Naive thymus-derived CD4-positive, alpha-beta T cell (primary cell): ENCODE measurements at places on chromosomes 11 and 22. TPM values are rescaled to one million over a fixed set of nuclear protein-coding genes. Genes with fewer than 3 reads are reported as not detected.

GRCh38 chr11:118921121-118921928 lies 4.4 kb downstream of the BCL9L start:
- DNase-seq, result no peak

DNA sequence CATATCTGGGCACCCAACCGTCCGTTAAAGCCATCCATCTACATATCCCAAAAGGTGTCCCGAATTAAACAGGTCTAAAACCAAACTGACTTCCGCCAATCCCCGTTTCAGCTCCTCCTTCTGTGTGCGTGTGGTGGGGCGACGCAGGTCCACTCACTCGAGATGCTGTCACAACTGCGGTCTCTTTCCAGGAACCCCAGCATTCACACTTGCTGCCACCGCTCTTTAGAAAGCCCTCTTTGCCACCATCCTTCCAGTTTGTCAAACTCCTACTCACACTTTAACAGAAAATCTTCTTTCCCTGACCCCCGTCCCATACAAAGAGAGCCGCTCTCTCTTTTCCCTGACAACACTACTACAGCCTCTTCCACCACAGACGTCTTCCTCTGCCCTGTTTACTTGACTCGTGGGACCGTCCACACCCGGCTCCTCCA lies 467 bp downstream of the ESS2 start:
- no peak for DNase-seq

DNA sequence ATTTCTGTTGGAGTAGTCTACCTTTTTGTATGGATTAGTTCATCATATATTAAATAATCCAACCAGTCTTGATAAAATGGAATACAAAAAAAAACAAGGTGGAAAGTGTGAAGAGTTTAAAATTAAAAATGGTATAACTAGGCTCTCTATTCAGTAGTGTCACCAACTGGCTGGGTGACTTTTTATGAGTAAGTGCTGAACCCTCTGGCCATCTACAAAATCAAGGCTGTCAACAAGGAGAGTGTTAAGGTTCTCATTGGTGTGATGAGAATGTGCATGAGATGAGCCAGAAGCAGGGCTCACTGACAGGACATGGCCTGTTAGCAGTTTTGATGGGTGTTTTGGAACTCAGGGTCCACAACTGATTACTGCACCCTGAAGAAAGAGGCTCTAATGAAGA lies 343.2 kb downstream of the AASDHPPT start:
- no peak for DNase-seq

DNA sequence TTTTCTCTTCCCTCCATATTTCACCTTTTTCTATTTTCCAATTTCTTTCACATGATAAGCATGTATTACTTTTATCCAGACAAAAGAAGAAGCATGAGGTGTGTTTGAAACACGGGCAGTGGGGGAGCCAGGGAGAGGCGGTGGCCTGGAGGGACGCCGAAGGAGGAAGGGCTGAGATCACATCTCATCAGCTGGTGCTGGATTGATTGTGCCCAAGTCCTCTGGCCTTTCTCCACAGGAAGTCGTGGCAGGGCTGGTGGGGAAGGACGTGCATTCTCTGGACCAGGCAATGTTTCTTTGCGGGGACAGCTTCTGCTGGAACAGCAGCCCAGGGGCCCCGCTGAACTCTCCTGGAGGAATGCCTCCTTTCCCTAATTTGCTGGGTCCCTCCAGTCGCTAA lies 82.9 kb downstream of the MIAT start:
- DNase-seq, result no peak

GRCh38 chr11:35324981-35325380 lies 94.4 kb downstream of the SLC1A2 start:
- no peak for DNase-seq

- no peak for DNase-seq
These were observed 31.7 kb upstream of the TMPRSS4 start for GRCh38 chr11:118045191-118045590.

GRCh38 chr11:34976496-34977088 lies 60.2 kb downstream of the PDHX start:
- DNase-seq, result no peak

DNA sequence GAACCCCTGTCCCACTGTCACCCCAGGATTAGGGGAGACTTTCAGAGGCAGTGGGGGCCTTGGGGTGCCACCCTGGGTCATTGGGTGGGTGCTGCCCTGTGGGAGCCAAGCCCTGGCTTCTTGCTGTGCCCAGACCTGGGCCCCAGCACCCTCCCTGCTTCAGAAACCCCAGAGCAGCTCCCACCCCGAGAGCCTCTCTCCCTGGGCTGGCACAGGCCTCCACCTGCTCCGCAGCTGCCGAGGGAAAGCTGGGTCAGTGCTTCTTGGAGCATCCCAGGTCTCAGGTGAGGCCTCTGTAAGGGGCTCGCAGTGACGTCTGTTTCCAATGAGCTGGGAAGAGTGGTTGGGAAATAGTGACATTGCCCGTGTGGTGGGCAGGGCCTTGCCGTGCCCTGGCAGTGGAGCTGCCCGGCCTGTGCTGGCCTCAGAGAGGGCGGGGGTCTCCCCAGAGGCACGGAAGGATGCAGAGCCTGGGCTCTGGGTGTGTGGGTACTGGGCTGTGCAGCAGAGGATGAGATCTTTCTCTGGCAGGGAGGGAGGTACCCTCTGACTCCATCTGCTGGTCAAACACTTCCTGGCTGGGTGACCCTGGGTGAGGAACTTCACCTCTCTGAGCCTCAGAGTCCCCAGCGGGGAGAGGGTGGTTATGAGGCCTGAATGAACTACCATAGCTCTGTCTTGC lies 23.0 kb downstream of the C22orf23 start:
- DNase-seq, result no peak

- DNase-seq, result no peak
These were observed 1157.4 kb downstream of the TBC1D22A start for GRCh38 chr22:47919893-47920292.

Gene BATF2
- 0.39 TPM for total RNA-seq

Gene TPBGL
- total RNA-seq, result 0.27 TPM

Gene UBQLN3
- total RNA-seq, result 0.57 TPM

Gene CWF19L2
- total RNA-seq, result 38.9 TPM

Gene SLCO2B1
- total RNA-seq, result 0.39 TPM
